ENCODE measurements at places on chromosomes 12 and 14.

DNA sequence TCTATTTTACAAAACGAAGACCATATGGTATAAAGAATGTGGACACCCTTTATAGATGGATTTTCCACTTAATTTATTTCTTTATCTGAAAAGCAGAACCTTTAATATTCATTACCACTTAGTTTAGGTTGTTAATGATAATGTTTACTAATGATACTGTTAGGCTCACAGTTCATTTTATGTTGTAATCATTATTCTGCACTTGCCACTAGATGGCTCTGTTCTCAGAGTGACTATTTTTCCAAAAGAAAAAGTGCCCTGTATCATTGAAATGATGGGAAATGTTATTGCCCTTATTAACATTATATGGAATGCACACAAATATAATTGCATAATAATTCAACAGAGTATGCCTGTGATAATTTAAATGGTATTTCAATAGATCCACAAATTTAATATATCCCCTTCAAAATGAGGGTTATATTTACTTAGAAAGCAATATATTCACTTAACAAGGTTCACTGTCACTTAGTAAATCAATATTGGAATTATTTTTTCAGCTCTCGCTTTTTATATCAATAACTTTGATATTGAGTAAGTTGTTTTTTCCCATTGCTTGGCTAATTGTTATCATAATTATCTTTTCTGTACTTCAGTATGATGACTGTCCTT is 95.7 kb downstream of the PDE3A start:
- peak; percentile 25 for DNase-seq

- DNase-seq: no peak
Observed at GRCh38 chr14:100078997-100079725, 13.9 kb downstream of the EVL start.

DNA sequence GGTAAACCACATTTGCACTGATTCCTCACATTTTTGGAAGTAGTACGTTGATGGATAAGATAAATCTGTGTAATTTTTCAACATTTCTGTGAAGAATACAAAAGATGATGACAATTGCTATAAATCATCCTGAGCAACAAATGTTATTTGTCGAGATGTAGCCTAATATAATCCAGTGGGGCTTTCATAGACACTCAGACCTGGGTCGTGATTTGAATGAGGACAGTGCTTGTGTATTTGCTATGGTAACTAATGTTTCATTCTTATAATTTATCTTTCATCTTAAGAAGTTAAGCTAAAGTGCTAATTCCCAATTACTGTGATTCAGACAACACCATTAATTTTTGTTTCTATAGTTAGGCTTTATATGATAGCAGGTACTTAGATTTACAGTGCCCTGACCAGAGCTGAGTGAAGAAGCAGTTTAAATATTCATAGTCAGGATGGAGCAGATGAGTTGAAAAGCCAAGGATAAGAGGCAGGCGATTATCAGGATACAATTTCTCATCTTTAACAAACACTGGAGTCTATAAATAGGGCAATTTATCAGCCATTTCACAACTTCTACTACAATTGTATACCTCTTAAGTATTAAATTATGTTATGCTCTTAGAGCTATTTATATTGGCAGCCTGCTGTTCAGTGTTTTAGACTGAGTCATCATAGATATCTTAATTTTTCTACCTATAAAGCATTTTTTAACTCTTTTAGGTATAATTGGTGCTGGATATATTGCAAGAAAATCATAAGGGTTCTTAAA is 359.9 kb downstream of the TRHDE start:
- no peak for DNase-seq

DNA sequence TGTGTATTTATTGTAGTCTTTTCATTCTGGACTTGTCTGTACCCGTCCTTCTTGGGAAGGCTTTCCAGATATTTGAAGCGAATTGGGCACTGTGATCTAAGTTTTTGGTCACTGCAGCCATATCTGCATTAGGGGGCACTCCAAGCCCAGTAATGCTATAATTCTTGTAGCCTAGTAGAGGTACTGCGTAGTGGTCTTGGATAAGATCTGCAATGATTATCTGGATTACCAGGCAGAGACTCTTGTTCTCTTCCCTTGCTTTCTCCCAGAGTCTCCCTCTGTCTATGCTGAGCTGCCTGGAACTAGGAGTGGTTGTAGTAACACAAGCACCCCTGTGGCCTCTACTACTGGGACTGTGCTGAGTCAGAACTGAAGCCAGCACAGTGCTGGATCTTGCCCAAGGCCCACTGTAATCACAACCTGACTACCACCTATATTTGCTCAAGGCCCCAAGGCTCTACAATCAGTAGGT is 30.0 kb downstream of the SLC38A2 start:
- peak; percentile 48 for DNase-seq

DNA sequence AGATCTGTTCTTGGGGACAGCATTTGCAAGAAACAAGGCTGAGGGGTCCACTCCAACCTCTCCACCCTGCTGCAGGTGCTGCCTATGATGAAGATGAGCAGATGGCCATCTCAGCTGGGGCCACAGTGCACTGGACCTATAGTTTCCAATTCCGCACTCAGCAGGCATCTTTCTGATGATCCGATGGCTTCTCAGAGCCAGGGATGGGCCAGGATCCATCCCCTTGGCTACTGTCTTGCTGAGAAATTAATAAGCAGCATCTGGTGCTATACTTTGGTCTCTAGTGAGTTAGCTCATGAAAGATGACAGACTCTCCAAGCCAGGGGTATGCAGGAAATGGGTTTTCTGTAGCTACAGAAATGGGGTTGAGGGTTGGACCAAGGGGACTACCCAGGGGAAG is 18.4 kb upstream of the BDKRB1 start:
- no peak for DNase-seq

- DNase-seq: no peak
Observed at GRCh38 chr12:72081777-72082176, 143.1 kb downstream of the TPH2 start.

Measured in HCEC 1CT (cell line).